Stimulated activated CD4-positive, alpha-beta T cell treated with anti-CD3 and anti-CD28 coated beads, Interleukin-2, amount 100 ng/mL, for 24 hours (primary cell): ENCODE measurements at places on chromosomes 13 and 19.

DNA sequence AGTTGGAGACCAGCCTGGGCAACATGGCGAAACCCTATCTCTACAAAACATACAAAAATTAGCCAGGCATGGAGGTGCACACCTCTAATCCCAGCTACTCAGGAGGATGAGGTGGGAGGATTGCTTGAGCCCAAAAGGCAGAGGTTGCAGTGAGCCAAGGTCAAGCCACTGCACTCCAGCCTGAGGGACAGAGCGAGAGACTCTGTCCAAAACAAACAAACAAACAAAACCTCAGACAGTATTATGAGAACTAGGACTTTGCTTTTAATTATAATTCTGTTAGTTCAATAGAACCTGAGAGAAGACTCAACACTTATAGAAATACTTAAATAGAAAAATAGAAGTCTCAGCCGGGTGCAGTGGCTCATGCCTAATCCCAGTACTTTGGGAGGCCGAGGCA is 31.1 kb upstream of the TPM4 start:
- DNase-seq, result no peak

DNA sequence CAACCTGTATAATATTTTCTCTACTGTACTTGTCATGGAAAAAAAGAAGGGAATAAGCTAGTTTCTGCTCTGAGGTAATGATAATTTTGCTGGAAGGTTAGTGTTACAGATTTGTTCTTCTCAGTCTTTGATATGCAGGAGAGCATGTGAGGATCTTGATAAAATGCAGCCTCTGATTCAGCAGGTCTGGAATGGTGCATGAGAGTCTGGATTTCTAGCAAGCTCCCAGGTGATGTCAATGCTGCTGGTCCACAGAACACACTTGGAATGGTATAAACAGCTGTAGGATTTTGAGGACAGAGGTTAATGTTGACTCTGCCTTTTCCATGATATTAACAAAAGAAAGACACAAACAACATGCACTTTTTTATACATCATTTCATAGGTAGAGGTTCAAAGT is 173.6 kb downstream of the NDFIP2 start:
- DNase-seq, result no peak

DNA sequence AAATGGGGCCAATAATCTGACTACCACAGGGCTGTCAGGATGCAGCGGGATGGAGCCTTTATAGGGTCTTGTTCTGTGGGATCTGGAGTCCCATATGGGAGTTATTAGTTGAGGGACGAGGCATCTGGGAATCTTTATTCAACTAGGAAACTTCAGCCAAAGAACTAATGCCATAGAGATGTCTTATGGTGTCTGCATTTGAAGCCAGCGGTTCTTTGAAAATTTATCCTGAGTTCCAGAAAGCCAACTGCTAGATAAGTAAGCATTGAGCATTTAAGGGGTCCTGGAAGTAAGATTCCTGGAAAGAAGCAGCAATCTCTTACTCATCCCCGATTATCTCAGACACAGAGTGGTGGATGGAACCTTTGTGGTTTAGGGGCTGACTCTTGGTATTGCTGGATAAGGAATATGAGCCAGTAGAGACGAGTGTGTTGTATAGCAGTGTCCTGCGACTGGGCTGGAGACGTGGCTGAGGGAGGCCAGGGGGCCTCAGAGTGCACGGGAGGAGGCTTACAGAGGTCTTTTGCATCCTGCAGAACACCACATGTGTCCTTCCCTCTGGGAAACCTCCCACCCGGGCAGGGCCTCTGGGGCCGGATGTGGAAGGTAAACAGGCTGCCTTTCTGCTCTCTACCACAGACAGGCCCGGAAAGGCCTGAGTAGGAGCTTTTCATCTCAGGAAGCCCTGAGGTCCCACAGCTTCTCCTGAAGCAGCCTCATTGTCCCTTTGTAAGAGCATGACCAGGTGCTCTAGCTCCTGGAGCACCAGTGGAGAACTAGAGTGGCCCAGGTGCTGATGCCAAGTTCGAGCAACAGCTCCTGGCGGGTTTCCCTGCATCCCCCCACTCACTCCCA is 28.8 kb downstream of the ACTN4 start:
- DNase-seq, result no peak

- no peak for DNase-seq
These were observed 685 bp downstream of the VWA8 start for GRCh38 chr13:41960211-41960636.

DNA sequence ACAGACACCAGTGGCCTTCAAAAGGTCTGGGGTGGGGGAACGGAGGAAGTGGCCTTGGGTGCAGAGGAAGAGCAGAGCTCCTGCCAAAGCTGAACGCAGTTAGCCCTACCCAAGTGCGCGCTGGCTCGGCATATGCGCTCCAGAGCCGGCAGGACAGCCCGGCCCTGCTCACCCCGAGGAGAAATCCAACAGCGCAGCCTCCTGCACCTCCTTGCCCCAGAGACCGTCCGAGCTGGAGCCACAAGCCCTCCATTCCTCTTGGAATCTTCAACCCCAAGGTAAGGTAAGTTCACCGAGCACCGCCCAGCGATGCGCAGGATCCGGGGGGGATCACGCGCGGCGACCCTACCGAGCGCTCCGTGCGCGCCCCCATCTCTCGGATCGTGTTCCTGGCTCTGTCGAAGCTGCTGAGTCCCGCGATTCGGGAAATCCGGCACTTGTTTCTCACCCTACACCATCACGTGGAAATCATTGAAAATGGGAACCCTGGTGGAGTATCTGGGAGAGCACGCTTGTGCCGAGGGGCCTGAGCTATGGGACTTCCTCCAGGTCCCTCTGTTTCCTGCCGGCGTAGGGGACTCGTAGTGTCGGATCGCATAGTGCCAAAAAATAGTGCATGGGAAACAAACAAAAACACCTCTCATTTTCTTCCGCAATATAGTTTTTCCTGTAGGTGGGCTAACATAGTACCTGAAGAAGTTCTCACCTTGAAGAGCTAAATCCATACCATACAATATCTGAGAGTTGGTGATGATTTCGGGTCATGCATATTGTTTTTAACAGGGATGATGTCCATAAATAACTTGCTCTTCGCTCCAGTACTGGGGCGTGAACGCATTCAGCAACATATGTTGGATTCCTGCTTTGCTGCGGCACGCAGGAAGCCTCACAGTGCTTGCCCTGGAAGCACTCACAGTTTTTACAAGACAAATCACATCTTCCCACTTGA is 9.3 kb downstream of the PDX1 start:
- no peak for DNase-seq

GRCh38 chr13:60032851-60033250 is 130.9 kb downstream of the DIAPH3 start:
- no peak for DNase-seq

GRCh38 chr13:93951951-93952350 is 527.5 kb downstream of the DCT start:
- DNase-seq, result no peak

GRCh38 chr13:113364311-113364889 is 470 bp upstream of the GRTP1 start:
- DNase-seq, result no peak

- DNase-seq, result peak; percentile 41
These were observed 4.9 kb downstream of the CSNK1G2 start for GRCh38 chr19:1945899-1946298.

- DNase-seq, result no peak
These were observed 43.2 kb downstream of the MLLT1 start for GRCh38 chr19:6236310-6237291.

- DNase-seq, result no peak
These were observed 299.1 kb upstream of the TSHZ3 start for GRCh38 chr19:31648347-31648746.

- DNase-seq, result peak; percentile 35
These were observed 3.5 kb downstream of the IER2 start for GRCh38 chr19:13153569-13154240.

DNA sequence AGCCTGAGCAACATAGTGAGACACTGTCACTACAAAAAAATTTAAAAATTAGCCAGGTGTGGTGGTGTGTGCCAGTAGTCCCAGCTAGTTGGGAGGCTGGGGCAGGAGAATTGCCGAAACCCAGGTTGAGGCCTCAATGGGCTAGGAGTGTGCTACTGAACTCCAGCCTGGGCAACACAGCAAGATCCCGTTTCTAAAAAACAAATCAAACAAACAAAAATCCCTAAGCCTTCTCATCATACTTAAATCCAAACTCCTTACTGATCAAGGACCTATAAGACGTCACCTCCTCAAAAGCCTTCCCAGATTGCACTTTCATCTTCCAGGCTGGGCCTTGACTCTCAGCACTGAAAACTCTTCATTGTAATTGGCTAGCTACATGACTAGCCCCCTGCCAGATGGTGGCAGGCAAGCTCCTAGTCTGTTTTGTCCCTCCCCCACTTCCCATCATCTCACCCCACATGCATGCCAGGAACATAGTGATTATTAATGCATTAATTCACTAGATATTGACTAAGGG is 17.5 kb upstream of the NANOS3 start:
- no peak for DNase-seq
